ENCODE measurements at places on chromosomes 2 and 18. TPM values are rescaled to one million over a fixed set of nuclear protein-coding genes. Genes with fewer than 3 reads are reported as not detected.

GRCh38 chr18:79395761-79396404, at the start of gene NFATC1:
NFATC1 (plus strand) TSS chr18:79395930; CDS start chr18:79396225, 295 bp downstream.
- no peaks in the 10 kb centered on the region for H3K36me3 ChIP-seq
- peak; percentile 93 for DNase-seq
- peak within 1 kb of the TSS; percentile 54 for H3K4me3 ChIP-seq
- peaks cover 41% of the 10 kb centered on the region for H3K4me1 ChIP-seq
- peaks cover 88% of the 10 kb centered on the region for H3K27me3 ChIP-seq

ADD2 gene
- total RNA-seq, result 2.3 TPM

RAD51AP2 gene
- not detected for total RNA-seq

DNA sequence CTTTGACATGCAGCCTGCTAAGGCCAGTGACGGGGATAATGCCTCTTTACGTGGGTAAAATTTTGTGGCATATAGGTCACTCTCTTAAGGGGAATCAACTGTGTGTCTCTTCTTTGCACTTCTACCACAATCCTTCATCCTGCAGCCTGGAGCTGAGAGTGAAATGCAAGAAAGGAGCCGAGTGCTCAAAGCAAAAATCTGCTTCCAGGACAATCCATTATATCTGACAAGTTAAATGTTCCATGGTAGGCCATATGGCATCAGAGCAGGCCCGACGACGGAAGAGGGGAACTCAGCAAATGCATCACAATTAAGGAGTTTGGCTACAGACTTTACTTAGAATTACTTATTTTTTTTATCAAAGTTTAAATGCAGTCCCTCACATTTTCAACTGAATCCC, 171.2 kb downstream of the TCF4 start:
- H3K4me1 ChIP-seq, result no peaks in the 10 kb centered on the region
- H3K27me3 ChIP-seq, result no peaks in the 10 kb centered on the region
- H3K4me3 ChIP-seq, result no peak overlapping the region
- H3K27ac ChIP-seq, result peak overlapping the region; percentile 35
- H3K36me3 ChIP-seq, result no peaks in the 10 kb centered on the region

GCG gene
- not detected for total RNA-seq

GRCh38 chr2:134348760-134349159, 94.9 kb downstream of the MGAT5 start:
- no peak overlapping the region for H3K4me3 ChIP-seq
- no peaks in the 10 kb centered on the region for H3K27me3 ChIP-seq
- peaks cover 27% of the 10 kb centered on the region for H3K36me3 ChIP-seq
- DNase-seq, result no peak
- H3K4me1 ChIP-seq, result no peaks in the 10 kb centered on the region

GRCh38 chr2:118611691-118612090, 235.8 kb downstream of the EN1 start:
- no peaks in the 10 kb centered on the region for H3K4me1 ChIP-seq
- no peak overlapping the region for H3K27ac ChIP-seq
- no peak for DNase-seq
- no peaks in the 10 kb centered on the region for H3K36me3 ChIP-seq
- no peak overlapping the region for H3K4me3 ChIP-seq
- no peaks in the 10 kb centered on the region for H3K27me3 ChIP-seq

- H3K4me1 ChIP-seq, result no peaks in the 10 kb centered on the region
- no peaks in the 10 kb centered on the region for H3K36me3 ChIP-seq
- no peaks in the 10 kb centered on the region for H3K27me3 ChIP-seq
- H3K27ac ChIP-seq, result no peak overlapping the region
- no peak for DNase-seq
These were observed 534.2 kb downstream of the SPAG16 start for GRCh38 chr2:213818436-213818835.

IMPACT gene
- 16.9 TPM for total RNA-seq

GRCh38 chr2:140091926-140092325, 1311.7 kb upstream of the NXPH2 start:
- H3K4me1 ChIP-seq, result no peaks in the 10 kb centered on the region
- no peaks in the 10 kb centered on the region for H3K36me3 ChIP-seq
- H3K4me3 ChIP-seq, result no peak overlapping the region
- no peaks in the 10 kb centered on the region for H3K27me3 ChIP-seq

GRCh38 chr18:79951545-79952455, at the start of gene SLC66A2:
SLC66A2 (minus strand) TSS chr18:79951653; CDS start chr18:79950926, 727 bp downstream.
- DNase-seq, result peak; percentile 94
- H3K36me3 ChIP-seq, result peaks cover 13% of the 10 kb centered on the region
- peak within 1 kb of the TSS; percentile 99 for H3K4me3 ChIP-seq

SERPINB3 gene
- total RNA-seq, result 1.8 TPM

MROH2A gene
- total RNA-seq, result not detected
